ENCODE measurements at places on chromosomes 7 and 10. TPM values are rescaled to one million over a fixed set of nuclear protein-coding genes. Genes with fewer than 3 reads are reported as not detected.

GNGT1 gene
- total RNA-seq = not detected

CYP2C8 gene
- total RNA-seq = not detected

ADAM22 gene
- total RNA-seq = 1.6 TPM

GSDME gene
- total RNA-seq = 2.9 TPM

EXOC6 gene
- total RNA-seq = 8.8 TPM

IL2RA gene
- 211 TPM for total RNA-seq

TRIP6 gene
- 20.5 TPM for total RNA-seq

DLX6 gene
- not detected for total RNA-seq

SRRM3 gene
- not detected for total RNA-seq

STAG3 gene
- total RNA-seq = 15.7 TPM

TSPAN12 gene
- not detected for total RNA-seq

DBF4 gene
- 51.6 TPM for total RNA-seq

PRF1 gene
- total RNA-seq = 63.5 TPM

Data from activated naive CD4-positive, alpha-beta T cell treated with anti-CD3 and anti-CD28 coated beads, Interleukin-2, amount 10 ng/mL, durations not matched to agents 5 hours and 36 hours (primary cell).